GM23248 (cell line): ENCODE measurements at places on chromosomes 11 and 22. TPM values are rescaled to one million over a fixed set of nuclear protein-coding genes. Genes with fewer than 3 reads are reported as not detected.

Gene TRIM34
- 5.1 and 12.1 TPM in 2 replicates for total RNA-seq

Gene C11orf91
- total RNA-seq, result not detected in 2 replicates

Gene FGF4
- not detected in 2 replicates for total RNA-seq

Gene PANX2
- under 0.01 TPM in 1 of 2 replicates, not detected in the other for total RNA-seq

Gene PACSIN3
- total RNA-seq, result 13.6 and 17.5 TPM in 2 replicates

Gene CWF19L2
- total RNA-seq, result 6.9 and 25.8 TPM in 2 replicates

Gene IL17REL
- not detected in 2 replicates for total RNA-seq

Gene DTX4
- total RNA-seq, result 0.22 and 0.38 TPM in 2 replicates

Gene CCDC116
- total RNA-seq, result 0.54 TPM in 1 of 2 replicates, not detected in the other

Gene SLC37A2
- total RNA-seq, result 2.6 and 5.2 TPM in 2 replicates

Gene C22orf15
- 0.13 TPM in 1 of 2 replicates, not detected in the other for total RNA-seq
